Kidney tubule cell (primary cell): ENCODE measurements at places on chromosomes 7 and 10.

GRCh38 chr7:29297194-29297890 lies 102.8 kb downstream of the CHN2 start:
- DNase-seq = no peak

- no peak for DNase-seq
Observed at GRCh38 chr7:2044883-2045471, 187.8 kb downstream of the MAD1L1 start.

DNA sequence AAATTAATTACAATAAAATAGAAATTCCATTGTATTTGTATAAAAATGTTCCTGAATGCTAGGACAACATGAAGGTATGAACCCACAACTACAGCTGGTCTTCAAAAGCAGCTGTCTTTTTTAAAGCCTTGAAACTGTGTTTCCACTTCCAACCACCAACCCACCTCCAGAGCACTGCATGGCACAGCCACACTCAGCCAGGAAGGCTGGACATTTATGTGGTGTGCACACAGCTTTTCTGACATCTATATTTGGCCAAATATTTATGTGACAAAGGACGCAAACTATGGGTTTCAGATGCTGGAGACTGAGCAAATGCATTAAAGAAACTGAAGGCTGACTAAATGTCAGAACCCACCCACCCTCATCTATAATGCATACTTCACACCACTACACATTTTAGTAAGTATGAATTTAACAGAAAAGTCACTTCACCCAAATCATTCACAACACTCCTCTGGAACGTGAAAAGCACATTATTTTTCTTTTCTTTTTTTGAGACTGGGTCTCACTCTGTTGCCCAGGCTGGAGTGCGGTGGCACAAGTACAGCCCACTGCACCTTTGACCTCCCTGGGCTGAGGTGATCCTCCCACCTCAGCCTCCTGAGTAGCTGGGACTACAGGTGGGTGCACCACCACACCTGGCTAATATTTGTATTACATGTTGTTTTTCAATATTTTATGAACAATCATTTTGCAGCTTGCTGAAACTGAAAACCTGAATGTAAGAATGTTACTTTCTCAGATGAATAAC lies 27.9 kb upstream of the DAGLB start:
- no peak for DNase-seq

- no peak for DNase-seq
Observed at GRCh38 chr10:34236931-34237330, 578.2 kb downstream of the PARD3 start.

- DNase-seq = no peak
Observed at GRCh38 chr10:69814251-69814650, 12.5 kb downstream of the COL13A1 start.

DNA sequence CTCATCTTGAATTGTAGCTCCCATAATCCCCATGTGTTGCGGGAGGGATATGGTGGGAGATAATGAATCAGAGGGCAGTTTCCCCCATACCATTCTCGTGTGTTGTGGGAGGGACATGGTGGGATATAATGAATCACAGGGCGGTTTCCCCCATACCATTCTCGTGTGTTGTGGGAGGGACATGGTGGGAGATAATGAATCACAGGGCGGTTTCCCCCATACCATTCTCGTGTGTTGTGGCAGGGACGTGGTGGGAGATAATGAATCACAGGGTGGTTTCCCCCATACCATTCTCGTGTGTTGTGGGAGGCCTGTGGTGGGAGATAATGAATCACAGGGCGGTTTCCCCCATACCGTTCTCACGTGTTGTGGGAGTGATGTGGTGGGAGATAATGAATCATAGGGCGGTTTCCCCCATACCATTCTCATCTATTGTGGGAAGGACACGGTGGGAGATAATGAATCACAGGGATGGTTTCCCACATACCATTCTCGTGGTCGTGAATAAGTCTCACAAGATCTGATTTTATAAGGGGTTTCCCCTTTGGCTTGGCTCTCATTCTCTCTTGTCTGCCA lies 271.0 kb downstream of the MAD1L1 start:
- peak; percentile 74 for DNase-seq
